ENCODE measurements at places on chromosomes 16 and 17.

DNA sequence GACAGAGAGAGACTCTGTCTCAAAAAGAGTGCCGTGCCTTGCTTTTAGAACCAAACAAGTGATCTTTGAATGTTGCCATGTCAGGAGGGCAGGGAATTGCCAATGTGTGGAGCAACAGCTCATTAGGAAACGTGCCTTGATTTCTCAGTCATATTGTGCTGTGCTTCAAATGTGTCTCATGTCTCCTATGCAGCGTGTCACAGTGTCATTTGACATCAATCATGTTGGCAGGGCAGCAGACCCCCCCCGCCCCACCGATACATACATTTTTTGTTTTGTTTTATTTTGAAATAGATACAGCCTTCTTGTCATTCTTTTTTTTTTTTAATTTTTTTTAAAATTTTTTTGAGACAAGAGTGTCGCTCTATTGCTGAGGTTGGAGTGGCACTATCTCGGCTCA, 22.1 kb downstream of the MRC2 start:
- DNase-seq, result no peak

- DNase-seq, result no peak
These were observed 70.8 kb downstream of the ABR start for GRCh38 chr17:1108765-1109605.

- DNase-seq, result peak; percentile 97
These were observed 168.5 kb downstream of the KATNIP start for GRCh38 chr16:27718201-27719105.

DNA sequence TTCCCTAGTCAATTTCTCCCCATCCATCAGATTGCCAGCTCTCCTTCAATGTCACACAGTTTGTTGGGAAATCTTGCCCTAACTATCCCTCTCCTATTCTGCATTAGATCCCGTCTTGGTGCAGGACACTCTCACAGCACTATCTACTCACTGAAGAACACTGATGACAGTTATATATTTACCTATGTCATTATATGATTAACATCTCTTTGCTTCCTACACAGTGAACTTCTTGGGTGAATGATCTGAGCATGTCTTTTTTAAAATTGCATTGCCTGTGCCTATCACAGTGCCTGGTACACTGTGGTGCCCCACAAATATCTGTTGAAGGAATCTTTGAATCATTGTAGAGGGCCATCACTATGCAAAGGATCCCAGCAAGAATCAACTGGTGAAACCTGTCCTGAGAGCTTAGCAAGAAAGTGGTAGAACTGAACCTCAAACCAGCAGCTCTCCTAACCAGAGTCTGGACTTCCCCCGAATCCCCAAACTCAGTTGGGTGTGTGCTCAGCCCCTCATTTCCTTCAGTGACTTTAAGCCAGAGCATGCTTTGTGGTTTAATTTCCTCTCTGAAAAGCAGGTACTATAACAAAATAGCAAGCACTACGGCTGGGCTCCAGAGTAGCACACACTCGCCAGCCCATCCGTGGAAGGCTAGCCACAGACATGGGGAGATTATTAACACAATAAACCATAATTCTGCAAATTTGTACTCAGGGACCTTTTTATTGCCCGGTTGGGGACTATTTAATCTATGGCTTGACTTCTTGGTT, 680.7 kb upstream of the SALL1 start:
- DNase-seq, result no peak

DNA sequence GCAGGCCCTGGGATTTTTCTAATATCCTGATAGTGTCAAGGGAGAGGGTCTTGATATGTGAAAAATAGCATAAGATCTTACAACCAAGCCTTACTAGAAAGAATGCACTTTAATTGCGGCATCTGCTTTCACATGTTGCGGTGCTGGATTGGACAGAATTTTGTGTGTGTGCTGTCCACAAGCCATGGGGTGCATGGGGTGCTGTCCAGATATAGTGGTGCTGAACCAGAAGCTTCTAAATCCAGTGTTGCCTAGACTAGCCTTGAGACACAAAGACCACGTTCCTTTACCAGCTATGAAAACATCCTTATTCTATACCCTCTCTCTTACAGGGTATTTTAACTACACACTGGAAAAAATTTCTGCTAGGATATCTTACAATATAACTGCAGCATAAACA, 244.0 kb downstream of the TMEM114 start:
- no peak for DNase-seq

DNA sequence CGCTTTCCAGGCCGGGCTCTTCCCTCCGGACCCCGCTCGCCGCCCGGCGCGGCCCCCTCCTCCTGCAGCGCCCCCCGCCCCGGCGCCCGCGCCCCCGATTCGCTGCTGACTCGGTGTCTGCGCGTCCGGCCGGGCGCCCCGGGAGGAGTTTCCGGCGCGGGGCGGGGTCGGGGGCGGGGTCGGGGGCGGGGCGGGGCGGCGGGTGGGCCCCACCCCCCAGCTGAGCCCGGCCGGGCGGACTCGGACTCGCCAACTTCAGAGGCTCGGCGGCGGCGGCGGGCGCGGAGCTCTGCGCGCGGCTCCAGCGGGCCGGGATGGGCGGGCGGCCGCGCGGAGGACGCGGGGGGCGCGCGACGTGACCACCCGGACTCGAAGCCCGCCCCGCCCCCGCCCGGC, at the start of gene METRNL:
Gene METRNL, plus strand, starts transcription at position 258 of the 396 bp plus-strand sequence. CDS start 207 bp downstream, outside the sequence.
- peak; percentile 56 for DNase-seq

GRCh38 chr17:17252149-17252661, 15.2 kb upstream of the FLCN start:
- no peak for DNase-seq

- no peak for DNase-seq
These were observed 890 bp upstream of the CD300A start for GRCh38 chr17:74465378-74466110.

- no peak for DNase-seq
These were observed 857.4 kb upstream of the GOT2 start for GRCh38 chr16:59591480-59591879.

- DNase-seq, result no peak
These were observed 23.8 kb downstream of the COTL1 start for GRCh38 chr16:84593825-84594724.

GRCh38 chr16:60748366-60748765, 1287.9 kb downstream of the CDH8 start:
- no peak for DNase-seq

GRCh38 chr16:15856182-15856581, 646 bp downstream of the MYH11 start:
- no peak for DNase-seq

DNA sequence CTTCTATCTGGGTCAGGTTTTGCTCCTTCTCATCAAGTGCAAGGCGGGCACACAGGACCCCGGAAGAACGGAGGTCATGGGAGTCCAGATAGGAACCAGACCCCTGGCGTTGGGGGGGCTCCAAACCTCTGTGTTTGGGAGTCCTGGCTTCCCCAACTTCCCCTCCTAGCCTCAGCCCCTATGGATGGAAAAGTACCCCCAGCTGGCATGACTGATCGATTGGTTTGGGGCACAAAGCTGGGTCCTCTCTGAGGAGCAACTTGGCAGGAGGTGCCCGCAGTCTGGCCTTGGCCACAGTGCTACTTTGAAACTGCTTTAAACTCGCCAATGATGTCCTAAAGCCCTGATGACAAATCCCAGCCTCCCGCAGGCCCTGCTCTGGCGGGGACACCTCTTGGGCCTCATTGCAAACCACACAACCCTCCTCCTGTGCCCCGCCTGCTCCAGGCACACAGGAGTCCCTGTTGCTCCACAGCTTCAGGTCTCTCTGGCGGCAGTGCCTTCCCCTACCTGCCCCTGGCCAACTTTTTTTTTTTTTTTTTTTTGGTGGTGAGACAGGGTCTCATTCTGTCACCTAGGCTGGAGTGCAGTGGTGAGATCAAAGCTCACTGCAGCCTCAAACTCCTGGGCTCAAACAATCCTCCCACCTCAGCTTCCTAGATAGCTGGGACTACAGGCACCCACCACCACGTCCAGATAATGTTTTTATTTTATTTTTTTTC, 38.0 kb upstream of the SNN start:
- DNase-seq, result no peak

GRCh38 chr17:4560421-4560820, at the start of gene GGT6:
GGT6 (minus strand) TSS chr17:4560577; CDS start chr17:4560521, 56 bp downstream.
- DNase-seq, result no peak

DNA sequence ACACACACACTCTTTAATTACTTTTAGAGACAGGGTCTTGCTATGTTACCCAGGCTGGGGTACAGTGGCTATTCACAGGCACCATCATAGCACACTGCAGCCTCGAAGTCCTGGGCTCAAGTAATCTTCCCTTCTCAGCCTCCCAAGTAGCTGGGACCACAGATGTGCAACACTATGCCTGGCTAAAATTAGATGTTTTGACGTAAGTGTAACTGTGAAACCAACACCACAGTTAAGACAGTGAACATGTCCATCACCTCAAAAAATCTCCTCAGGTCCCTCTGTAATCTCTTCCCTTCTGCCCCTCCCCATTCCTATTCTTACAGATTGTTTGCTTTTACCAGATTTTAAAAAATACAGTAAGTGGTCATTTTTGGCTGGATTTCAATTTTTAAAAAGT, 66.7 kb downstream of the RPGRIP1L start:
- DNase-seq, result no peak

- DNase-seq, result no peak
These were observed 4.5 kb downstream of the STAT5B start for GRCh38 chr17:42271779-42272035.

DNA sequence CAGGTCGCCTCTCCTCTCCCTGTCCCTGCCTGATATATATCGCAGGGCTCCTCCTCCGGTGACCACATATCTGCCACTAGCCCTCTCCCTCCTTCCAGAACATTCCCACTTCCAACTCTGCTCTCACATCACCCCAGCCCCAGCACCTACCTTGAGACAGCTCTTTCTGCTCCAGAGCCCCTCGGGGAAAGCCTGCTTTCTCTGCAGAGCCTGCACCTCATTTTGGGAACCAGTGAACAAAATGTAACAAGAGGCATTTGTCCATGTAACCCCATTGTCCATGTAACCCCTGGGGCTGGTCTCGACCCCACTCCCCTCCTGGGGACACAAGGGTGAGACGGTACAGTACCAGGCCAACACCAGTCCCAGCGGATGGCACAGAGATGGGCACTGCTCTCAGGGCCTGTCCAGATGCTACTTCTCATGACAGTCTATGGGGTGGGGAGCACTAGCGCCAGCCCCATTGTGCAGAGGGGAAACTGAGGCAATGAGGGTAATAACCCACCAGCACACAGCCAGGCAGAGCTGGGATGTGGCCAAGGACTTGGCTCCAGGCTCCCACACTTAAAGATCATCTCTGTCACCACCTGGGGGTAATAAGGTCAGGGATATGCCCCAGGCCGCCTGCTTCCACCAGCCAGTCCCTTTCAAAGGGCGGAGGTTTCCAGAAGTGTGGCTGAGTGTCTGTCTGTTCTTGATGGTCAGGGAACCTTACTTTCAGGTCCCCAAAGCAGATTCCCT, 42.9 kb downstream of the TBC1D16 start:
- DNase-seq, result no peak

DNA sequence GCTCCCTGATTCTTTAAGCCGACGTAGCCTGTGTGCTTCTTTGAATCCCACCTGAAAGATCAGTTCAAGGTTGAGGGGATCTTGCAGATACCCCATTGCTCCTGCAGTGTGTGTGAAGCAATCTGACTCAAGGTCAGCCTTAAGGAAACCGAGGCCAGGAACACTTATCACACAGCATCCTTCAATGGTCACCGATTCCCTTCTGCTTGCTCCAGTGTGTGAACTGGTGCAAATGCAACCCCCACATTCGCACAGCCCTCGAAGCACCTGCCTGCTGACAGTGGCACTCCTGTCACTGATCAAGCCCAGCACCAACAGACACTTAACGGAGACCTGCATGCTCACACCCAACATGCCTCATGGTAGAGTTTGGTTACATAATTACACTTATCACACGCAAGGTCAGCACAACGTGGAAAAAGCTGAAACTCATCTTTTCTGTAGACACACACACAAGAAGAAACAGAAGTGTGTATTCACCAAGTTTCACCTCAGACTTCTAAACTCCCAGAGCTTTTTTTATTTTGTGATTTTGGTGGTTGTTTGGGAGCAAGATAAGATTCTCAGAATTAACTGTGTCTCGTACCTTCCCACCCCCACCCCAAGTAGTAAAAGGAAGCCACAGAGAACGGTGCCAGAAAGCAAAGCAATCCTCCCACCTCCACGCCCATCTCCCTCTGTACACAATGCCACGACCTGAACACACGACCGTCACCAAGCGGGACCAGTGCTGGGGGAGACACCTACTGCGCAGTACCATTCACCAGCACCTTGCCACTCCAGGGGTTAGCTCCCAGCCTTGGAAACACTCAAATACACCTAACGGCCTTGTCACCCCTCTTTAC, 37.2 kb downstream of the LITAFD start:
- no peak for DNase-seq

DNA sequence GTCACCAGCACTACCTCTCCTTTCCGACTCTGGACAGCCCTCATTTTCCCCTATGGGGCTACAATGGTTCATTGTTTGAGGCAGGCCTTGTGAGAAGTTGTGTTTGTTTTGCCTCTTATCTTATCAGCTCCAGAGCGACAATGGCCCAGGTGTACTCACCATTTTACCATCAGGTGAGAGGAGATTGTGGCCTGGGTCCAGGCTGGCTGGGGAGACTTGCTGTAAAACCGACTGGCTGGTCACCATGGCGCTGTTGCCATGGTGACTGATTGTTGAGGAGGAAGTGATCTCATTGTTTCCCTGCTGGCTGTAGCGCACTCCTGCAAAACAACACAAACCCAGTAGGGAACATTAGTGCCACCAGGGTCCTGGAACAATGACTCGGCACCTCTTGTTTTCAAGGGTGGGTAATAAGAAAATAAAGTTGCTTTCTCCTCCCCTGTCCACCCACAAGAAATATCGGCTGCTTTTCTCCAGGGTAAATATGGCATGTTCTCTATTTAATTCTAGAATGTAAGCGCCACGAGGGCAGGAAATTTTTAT, 34.4 kb downstream of the HNF1B start:
- no peak for DNase-seq

DNA sequence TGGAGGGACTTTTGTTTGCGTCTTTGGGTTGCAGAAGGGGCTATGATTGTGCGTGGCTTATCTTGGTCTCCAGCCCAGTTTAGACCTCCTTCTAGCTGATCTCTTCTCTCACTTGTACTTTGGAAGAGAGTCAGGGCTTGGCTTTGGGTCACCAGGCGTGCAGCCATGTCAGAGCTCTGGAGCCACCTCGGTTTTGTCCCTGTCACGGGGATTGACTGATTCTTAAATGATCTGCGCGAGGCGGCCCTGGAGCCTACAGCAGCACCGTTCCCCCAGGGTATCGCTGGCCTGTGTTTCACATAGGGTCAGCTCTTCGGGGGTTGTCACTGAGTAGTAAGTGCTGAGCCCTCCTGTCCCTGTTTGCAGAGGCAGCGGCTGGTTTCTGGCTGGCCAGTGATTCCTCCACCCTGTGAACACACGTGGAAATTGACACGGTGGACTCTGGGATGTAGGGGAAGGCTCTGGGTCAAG, 209.8 kb upstream of the CHMP6 start:
- no peak for DNase-seq

DNA sequence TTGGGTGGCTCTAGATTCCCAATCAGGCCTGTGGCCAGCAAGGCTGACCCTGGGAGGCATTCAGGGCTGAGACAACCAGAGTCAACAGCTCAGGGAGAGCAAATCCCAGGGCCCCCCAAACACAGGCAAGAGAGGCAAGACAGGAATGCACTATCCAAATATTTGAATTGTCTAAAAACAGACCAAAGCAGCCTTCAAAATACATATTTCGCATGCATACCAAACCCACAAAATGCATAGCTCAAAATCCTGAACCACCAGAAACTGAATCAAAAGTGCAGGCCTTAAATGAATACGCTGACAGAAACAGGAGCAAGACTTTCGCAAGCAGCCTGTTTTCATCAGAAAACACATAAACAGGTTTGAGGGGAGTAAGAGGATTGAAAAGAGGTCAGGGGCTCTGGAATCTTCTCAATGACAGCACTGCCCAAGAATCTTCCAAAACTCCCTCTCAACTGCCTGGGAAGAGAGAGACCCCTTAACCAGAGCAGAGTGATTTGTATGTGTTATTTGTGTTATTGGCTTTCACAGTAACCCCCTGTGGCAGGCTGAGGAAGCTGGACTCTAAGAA, 213.6 kb upstream of the CDH5 start:
- no peak for DNase-seq

All from hippocampal formation (tissue), 2 donors.